Activated T-helper 1 cell treated with anti-CD3 and anti-CD28 coated beads, Interleukin-2, amount 50 U/mL, for 16 hours (primary cell): ENCODE measurements at places on chromosomes 2 and 18.

- no peak for DNase-seq
Observed at GRCh38 chr2:45912109-45912508, 260.6 kb downstream of the PRKCE start.

DNA sequence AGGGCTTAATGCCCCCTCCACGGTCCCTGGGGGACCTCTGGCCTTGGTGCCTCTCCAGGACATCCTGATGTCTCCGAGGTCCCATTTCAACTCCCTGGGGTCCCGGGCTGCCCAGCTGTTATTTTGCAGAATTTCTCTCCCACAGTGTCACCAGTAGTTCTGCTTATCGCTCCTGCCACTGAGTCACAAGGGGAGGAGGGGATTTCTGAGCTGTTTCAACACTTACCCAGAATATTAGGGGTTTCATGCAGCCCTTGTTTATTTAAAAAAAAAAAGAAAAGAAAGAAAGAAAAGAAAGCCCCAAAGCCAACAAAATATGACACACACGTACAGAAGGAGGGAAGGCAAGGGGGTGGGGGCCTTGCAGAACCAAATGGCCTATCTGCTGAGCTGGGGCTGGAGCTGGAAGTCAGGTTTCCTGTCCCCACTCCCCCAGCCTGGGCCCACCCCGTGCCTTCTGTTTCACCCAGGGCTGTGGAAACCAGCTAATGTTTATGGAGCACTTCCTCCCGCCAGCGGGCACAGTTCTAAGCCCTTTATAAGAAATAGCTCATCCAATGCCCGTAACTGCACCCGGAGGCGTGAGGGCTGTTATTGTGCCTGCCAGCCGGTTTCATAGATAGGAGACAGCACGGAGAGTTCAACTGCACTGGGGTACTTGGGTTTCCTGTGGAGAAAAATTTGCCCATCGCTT lies 8.4 kb upstream of the ARID5A start:
- no peak for DNase-seq

- no peak for DNase-seq
Observed at GRCh38 chr2:98908931-98909316, 27.1 kb downstream of the CRACDL start.

DNA sequence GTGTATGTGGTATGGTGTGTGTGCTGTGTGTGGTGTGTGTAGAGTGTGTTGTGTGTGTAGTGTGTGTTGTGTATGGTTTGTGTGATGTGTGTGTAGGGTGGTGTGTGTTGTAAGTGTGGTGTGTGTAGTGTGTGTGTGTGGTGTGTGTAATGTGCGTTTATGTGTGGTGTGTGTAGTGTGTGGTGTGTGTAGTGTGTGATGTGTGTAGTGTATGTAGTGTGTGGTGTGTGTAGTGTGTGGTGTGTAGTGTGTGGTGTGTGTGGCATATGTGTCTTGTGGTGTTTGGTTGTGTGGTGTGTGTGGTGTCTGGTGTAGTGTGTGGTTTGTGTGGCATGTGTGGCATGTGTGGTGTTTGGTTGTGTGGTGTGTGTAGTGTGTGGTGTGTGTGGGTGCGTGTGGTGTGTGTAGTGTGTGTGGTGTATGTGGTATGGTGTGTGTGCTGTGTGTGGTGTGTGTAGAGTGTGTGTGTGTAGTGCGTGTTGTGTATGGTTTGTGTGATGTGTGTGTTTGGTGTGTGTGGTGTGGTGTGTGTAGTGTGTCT lies 4.0 kb upstream of the RTP5 start:
- no peak for DNase-seq

DNA sequence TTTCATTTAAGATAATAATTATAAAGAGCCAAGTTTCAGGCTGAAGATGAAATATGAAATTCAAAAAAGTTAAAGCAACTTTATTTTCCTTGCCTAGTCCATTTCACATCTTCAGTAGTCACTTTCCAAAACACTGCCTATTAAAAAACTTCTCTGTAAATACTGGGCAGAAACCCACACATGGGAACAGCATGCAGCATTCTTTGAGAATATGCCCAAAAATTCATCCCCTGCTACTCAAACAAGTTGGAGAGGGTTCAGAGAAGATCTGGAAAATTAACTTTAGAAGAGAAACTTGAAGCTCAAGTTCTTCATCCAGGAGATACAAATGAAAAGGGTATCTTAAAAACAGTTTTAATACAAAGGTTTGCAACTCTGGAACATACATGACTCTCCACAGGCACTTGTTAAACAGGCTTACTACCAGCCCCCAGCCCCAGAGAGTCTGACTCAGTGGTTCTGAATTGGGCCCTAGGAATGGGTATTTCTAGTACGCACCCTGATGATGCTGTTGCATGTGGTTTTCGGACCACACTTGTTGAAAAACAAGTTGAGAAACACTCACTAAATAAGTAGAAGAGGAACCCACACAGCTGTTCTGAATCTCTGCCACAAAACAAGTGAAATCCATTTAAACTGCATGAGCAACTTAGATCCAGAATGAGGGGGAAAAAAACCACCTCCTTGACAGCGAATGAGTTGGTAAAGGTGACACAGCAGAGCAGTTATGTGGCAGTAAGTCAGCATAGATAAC lies 329.1 kb downstream of the SATB2 start:
- no peak for DNase-seq

DNA sequence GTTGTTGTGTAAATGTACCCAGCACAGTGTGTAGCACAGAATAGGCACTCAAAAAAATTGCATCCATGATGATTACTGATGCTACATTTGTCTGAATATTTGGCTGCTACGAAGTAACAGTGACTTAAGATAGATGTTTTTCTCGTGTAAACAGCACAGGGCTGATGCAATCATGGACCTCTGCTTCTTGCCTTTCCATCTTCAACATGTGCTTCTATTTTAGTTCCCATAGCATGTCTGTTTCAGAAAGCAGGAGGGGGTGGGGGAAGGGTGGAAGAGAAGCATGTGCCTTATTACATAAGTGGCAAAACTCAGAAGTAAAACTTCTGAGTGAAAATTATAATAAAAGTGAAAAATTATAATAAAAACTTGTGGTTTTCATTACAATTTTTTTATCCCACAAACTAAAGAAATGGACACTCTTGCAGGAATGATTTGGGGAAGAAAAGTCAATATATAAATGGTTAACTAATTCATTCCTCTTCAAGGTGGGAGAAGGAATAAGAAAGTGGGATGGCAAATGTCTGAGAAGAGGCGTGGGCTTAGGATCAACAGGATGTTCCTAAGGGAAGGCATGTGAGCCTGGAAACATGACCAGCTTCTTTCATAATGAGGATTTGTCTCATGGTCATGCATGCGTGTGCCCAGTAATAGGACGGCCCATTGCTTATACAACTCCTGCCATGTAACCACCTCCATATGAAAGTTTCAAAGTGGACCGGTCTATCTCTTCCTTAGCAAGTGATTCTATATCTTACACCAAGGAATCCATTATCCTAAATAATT lies 27.2 kb downstream of the CCBE1 start:
- no peak for DNase-seq

DNA sequence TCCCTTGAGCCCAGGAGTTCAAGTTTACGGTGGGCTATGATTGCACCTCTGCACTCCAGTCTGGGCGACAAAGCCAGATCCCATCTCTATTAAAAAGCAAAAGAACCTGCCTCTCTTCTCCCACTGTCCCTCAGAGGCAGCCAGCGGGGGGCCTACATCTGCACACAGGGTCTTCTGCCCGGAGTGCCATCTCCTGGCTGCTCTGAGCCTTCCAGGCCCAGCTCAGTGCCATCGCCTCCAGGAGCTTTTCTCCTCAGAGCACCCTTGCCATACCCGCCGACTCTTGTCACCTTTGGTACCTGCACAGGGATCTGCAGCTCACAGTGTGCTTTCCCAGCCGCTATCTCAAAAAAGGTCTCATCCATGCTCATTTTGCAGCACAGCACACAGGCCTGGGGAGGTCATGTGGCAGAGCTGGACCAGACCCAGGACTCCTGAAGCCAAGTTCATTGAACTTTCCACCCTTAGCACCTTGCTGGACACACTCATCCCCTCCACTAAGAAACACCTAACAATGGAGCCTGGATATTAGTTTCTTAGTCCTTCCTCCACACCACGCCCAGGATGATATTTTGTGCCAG lies 186.3 kb downstream of the HAUS1 start:
- DNase-seq, result no peak
